Placental epithelial cell (primary cell): ENCODE measurements at places on chromosomes 7 and 10. TPM values are rescaled to one million over a fixed set of nuclear protein-coding genes. Genes with fewer than 3 reads are reported as not detected.

GRIFIN gene
- total RNA-seq, result not detected in 2 replicates

TRPV6 gene
- total RNA-seq, result 0.79 and 0.87 TPM in 2 replicates

C10orf71 gene
- not detected in 2 replicates for total RNA-seq

SHH gene
- not detected in 2 replicates for total RNA-seq

MAD1L1 gene
- 29.4 and 44.6 TPM in 2 replicates for total RNA-seq

TMEM229A gene
- not detected in 2 replicates for total RNA-seq

SEMA4G gene
- total RNA-seq, result 0.79 and 1.7 TPM in 2 replicates

TMEM140 gene
- total RNA-seq, result 0.39 TPM in 1 of 2 replicates, not detected in the other

SFXN2 gene
- total RNA-seq, result 2.9 and 4.3 TPM in 2 replicates

COX15 gene
- 35.0 and 37.3 TPM in 2 replicates for total RNA-seq

HOXA5 gene
- 0.39 TPM in 1 of 2 replicates, not detected in the other for total RNA-seq

HOGA1 gene
- total RNA-seq, result 0.98 and 1.2 TPM in 2 replicates

NACAD gene
- 6.3 and 7.6 TPM in 2 replicates for total RNA-seq

OR2A42 gene
- total RNA-seq, result not detected in 2 replicates

GTF2IRD2 gene
- total RNA-seq, result 7.2 and 22.0 TPM in 2 replicates

FAM241B gene
- 0.87 TPM in 1 of 2 replicates, not detected in the other for total RNA-seq

CCL24 gene
- total RNA-seq, result not detected in 2 replicates

FANK1 gene
- 11.9 and 30.2 TPM in 2 replicates for total RNA-seq

ACSM6 gene
- total RNA-seq, result not detected in 2 replicates

MYO1G gene
- 0.33 and 0.39 TPM in 2 replicates for total RNA-seq

PRSS1 gene
- not detected in 2 replicates for total RNA-seq
